Fibroblast of skin of right quadriceps (primary cell): ENCODE measurements at places on chromosomes 3 and 15.

DNA sequence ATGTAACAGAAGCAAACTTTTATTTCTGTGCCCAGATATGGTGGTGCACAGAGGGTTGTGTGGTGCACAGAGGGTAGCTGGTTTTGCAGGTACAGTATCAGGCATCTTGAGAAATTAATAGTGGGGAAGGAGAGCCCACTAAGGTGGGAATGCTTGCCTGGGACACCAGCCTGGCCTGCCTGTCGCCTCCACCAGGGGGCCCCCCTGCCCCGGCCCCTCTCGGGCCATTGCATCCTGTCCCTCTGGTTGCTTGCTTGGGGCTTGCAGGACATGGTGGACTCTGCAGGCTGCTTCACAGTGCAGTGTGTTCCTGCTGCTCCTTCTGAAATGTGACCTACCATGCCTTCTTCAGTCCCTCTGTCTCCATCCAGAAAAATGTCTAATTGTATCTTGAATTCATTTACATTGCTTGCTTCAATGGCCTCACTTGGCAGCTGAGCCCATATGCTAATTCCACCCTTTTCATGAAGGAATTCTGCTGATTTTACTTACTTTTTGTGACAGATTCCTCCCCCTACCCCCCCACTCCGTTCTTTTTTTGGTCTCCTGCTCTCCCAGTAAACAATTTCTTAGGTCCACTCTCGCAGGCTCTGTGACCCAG is 73.6 kb downstream of the EEFSEC start:
- no peak for DNase-seq

- no peak for DNase-seq
These were observed 85.2 kb upstream of the PRR23C start for GRCh38 chr3:139129892-139130291.

DNA sequence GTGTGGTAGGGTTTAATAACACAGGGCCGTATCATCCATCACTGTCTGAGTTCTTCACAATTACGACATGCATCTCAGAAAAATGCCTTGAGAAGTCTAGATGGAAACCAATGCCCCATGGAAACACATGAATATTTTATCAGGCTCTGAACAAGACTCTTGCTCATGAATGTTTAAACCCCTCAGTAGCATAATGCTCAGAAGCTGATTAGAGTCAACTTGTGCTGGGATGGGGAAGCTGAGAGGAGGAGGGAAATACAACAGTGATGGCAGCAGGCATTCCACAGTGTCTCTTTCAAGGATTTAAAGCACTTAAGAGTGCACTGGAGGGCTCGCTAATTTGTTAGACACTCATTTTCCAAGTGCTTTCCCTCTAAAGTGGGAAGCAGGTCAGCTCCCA is 3.8 kb downstream of the GPR156 start:
- no peak for DNase-seq

GRCh38 chr15:88814393-88814792 is 11.2 kb downstream of the ACAN start:
- DNase-seq: no peak

DNA sequence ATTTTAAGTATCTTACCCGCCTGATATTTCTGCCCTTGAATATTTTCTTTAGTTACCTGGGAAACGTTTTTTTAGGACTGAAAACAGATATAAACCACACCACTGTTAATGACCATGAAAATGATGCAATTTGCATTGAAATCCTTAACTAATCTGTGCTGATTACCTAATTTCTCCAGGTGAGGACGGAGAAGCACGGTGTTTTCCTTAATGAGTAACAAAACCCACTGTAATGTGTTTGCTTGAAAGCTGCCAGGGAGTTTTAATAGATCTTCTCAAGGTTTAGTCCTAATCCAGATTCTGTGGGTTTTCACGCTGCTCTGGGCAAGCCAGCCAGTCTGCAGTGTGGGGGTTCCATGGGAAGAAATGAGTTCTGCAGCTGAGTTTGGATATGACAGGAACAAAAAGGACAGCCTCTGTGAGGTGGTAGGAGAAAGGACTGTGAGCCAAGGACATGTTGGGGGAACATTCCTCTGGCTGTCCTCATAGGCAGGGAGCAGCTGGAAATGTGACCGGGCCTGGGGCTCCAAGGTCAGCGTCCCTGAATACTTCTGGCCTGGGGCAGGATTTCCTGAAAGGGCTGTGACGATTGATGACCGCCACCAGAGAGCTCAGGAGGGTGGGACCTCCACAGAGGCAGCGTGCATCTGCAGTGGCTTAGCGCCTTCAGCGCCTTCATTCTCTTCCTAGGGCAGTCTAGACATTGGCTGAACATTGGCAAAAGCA is 18.6 kb downstream of the THSD4 start:
- no peak for DNase-seq

GRCh38 chr3:187213616-187214015 is 16.3 kb downstream of the RTP1 start:
- no peak for DNase-seq
